AG08395 (cell line): ENCODE measurements at places on chromosomes 3 and 15.

DNA sequence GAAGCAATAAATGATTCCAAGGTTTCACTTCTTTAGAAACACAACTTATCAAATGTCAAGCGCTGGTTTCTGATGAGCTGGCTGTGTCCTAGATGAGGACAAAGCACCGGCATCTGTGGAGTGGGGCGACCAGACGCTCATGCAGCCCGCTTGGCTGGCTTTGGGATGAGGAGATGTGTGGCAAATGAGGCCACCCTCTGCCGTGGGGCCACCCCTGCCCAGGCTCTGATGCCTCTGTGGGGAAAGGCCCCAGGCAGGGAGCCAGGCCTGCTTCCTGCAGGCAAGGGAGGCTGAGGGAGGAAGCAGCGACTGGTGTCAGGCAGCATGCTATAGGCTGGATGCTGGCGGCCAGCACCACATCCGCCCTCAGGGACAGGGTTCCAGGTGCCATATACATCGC lies 102.9 kb downstream of the HERC2 start:
- DNase-seq, result no peak

DNA sequence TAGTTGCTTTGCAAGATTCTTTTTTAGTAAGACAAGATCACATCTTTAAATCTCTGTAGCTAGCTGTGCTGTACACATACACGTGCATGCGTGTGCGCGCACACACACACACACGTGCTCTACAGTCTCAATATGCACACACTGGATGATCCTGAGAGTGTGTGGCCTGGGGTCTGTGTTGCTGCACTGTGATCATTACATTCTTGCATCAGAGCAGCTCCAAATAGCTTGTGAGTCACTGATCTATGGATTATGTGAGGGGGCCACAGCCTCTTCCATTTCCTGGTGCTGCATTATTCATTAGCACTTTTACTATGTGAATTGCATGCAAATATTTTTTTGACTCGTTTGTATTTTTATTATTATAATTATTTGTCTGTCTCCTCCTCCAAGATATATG lies 34.6 kb downstream of the MCTP2 start:
- DNase-seq, result no peak

- DNase-seq, result peak; percentile 53
Observed at GRCh38 chr3:51559411-51559888, 20.9 kb downstream of the RAD54L2 start.

DNA sequence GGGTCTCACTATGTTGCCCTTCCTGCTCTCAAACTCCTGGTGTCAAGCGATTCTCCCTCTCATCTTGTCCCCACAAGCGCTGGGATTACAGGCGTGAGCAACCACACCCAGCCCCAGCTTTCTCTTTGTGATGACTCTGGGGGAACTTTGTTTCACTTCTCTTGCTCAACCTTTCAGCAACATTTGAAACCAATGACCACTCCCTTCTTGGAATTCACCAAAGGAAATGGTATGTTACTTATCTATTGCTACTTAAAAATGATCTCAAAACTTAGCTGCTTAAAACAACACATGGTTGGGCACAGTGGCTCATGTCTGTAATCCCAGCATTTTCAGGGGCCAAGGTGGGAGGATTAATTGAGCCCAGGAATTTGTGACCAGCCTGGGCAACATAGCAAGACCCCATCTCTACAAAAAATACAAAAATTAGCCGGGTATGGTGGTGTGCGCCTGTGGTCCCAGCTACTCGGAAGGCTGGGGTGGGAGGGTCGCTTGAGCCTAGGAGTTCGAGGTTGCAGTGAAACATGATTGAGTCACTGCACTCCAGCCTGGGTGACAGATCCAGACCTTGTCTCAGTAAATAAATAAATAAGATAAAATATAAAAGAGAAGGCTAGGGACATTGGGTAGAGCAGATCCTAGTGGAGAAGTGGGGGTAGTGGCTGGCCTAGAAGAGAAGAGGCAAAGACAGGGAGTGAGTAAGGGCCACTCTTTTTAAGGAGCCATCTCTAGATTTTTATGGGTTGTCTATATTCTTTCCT lies 10.3 kb upstream of the COPG1 start:
- peak; percentile 37 for DNase-seq

GRCh38 chr3:126980266-126980811 lies 2.6 kb upstream of the PLXNA1 start:
- DNase-seq, result no peak
